Stimulated activated CD8-positive, alpha-beta memory T cell treated with anti-CD3 and anti-CD28 coated beads, Interleukin-4, amount 100 ng/mL, for 4 hours (primary cell): ENCODE measurements at places on chromosomes 7 and 10.

DNA sequence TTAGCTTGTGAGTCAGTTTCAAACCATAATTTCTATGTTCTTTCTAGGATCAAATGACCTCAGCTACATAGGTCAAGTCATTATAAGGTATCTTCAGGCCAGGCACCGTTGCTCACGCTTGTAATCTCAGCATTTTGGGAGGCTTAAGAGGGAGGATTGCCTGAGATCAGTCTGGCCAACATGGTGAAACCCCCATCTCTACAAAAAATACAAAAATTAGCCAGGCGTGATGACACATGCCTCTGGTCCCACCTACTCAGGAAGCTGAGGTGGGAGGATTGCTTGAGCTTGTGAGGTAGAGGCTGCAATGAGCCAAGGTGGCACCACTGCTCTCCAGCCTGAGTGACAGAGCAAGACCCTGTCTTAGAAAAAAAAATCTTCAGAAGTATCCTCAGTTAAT, 362.3 kb downstream of the GATA3 start:
- no peak for DNase-seq

GRCh38 chr7:157507987-157508386, 171.2 kb downstream of the DNAJB6 start:
- DNase-seq = no peak

DNA sequence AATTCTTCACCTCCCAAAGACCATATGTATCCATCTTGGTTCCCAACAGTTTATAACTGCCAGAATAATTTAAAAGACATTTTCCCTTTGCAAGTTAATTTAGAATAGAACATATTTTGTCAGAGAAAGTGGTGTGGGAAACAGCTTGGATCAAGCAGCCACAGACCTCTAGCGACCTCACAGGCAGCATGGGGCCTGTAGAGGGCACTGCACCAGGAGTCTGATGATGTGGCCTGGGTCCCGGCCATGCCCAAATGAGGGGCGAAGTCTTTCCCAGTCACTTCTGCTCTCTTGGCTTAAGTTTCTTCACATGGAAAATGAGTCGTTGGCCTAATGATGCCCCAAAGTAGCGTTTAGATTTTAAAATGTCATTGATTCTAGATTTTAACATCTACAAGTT, 243.2 kb downstream of the SDK1 start:
- DNase-seq = no peak

GRCh38 chr10:78066012-78066411, 32.3 kb downstream of the RPS24 start:
- no peak for DNase-seq

GRCh38 chr7:134004829-134005505, 122.2 kb upstream of the LRGUK start:
- no peak for DNase-seq

DNA sequence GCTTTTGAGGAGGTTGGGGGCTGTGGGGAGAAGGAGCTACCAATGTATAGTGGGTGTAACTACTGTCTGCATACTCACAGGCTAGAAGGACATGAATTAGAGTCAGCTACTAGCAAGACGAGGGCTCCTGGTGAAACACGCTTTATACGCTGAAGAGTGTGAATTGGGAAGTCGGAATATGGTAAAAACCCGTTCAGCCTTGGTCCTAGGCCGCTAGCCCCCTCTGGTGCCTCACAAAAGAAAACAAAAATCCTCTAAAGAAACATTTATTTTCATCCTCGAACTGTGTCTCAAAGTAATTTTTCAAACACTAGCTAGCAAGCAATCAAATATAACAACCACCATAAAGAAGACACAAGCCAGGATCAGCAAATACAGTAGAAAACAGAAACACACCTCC, 338.1 kb upstream of the SEMA3C start:
- no peak for DNase-seq

- no peak for DNase-seq
These were observed 724 bp downstream of the CFAP46 start for GRCh38 chr10:132941640-132942051.

GRCh38 chr10:69327463-69328379, 49.4 kb downstream of the HK1 start:
- no peak for DNase-seq

DNA sequence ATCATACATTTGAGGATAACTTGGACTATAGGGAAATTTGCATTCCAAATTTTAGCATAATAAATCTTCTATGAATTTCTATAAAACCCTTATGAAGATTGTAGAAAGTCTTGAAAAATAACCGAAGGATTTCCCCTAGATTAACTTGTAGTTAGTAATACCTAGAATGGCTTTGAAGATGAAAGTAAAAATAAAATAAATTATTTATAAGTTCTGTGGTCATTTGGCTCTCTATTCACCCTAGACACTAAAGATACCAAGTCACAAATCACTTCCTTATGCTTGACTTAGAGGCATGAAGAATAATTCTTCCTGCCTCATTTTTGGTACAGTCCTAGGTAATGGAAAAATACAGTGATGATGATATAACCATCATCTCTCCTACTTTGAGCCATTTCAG, 79.3 kb downstream of the CSTF2T start:
- DNase-seq = no peak

DNA sequence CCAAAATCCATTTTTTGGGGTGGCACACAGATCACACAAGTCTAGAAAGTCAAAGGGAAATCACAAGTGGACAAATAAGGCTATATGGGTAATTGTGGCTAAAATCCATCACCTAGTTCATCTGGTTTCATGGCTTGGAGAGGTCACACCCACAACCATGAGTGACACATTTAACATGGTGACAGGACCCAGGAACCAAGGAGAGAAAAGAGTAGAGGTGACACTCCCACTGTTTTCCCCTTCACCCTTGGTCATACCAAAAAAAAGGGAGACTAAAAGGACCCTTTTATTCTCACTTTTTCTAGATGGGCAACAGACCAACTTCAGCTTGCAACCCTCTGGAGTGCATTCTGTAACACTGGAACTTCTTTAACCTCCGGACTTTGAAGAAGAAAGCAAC, 46.2 kb upstream of the ZNF107 start:
- no peak for DNase-seq

GRCh38 chr7:21064698-21065648, 278.3 kb upstream of the SP8 start:
- no peak for DNase-seq

GRCh38 chr10:61135276-61135721, 191.3 kb upstream of the RHOBTB1 start:
- DNase-seq = no peak

GRCh38 chr7:151648429-151648828, 128.7 kb upstream of the RHEB start:
- DNase-seq = no peak

- DNase-seq = no peak
These were observed 32.1 kb downstream of the ARMC3 start for GRCh38 chr10:22959950-22960349.

- DNase-seq = no peak
These were observed 575.0 kb upstream of the MGMT start for GRCh38 chr10:128892005-128892404.

- no peak for DNase-seq
These were observed 20.4 kb downstream of the PHTF2 start for GRCh38 chr7:77819021-77819420.

- DNase-seq = no peak
These were observed 36.3 kb downstream of the PLAC9 start for GRCh38 chr10:80168679-80169380.

DNA sequence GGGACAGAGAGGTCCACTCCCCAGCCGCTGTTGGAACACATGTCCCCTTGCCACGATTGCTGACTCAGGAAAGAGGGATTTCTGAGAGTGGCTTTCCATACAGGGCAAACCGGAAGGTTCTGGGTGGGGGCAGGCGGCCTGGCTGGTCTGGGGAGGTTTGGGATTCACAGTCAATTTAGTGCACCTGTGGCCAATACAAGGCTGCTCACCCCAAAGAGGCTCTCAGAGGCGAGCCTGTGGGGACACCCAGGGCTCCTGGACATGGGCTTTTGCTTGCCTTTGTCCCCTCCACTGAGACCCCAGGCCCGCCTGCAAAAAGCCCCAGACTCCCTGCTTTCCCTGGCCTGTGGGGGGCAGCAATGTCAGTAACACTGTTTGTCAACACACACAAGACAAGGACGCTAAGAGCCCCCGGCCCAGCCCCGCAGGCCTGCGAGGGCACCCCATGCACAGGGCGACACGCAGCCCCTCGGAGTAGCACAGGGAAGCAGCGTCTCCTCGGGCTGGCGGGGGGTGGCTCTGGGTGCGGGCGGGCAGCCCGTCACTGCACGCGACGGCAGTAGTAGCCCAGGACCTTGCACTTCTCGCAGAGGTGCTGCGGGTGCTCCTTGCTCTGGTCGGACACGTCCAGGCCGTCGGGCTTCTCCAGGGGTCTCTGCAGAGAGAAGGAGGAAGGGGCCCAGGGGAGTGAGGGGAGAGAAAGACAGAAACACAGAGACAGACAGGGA, 38.7 kb downstream of the PPIF start:
- DNase-seq = no peak

DNA sequence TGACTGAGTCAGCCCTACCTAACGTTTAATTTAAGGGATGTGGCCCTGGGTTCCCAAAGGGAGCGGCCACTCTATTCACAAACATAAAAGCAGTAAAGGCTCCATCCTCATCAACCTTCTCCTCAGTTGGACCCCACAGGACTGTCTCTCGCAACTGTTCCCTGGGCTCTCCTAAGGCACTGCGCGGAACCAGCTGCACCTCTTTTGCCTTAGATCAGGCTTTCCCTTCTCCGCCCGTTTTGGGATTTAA, 689 bp upstream of the GTPBP4 start:
- DNase-seq = no peak

DNA sequence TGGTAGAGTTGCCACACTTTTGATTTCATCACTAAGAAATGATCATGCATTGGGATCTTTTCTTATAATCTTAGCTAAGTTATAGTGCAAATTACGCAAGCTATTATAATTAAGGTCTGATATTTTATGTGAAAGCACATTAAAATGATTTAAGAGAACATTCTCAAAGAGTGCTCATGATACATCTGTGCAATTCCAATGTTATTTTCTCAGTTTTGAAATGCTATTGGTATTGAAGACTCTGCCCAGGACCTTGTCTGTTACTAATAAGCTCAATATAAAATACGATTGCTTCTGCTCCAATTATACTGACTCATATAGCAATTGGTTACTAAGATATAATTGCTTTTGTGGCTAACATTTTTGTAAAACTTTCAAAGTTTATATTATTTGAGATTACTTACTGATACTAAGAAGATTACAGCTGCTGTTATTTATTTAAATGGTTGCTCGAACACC, 180.9 kb downstream of the ADAM12 start:
- no peak for DNase-seq
